ENCODE measurements at places on chromosomes 2 and 18.
A peak's percentile ranks its signal among the peaks of the same experiment; 100 is the strongest.

GRCh38 chr2:120343433-120344105 is 2.4 kb upstream of the INHBB start:
- DNase-seq = peak; percentile 33

DNA sequence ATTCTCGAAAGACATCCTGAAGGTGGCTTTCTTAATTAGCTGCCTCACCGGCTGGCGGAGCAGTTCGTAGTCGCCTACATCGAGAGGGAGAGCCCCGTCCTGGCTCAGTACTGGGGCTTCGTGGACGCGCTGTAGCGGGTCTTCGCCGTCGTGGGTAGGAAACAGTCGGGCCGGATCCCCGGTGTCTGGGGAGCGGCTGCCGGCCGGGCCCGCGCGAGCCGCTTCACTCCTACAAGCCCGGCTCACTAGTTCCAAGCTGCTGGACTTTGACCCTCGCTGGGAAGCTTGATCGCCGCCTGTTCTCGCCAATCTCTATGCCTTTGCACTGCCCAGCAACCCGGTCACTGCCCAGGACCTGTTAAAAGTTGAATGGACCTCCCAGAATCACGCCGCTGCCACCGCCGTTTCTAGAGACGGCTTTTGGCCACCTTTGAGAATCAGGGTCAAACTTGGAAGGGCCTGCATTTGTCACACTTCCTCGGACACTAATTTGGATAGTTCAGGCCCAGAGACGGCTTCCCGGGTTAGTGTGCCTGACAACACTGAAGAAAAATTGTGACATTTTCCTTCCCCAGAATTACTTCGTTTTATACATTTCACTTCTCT is 41.4 kb upstream of the AKAIN1 start:
- DNase-seq = peak; percentile 23

GRCh38 chr18:48819781-48820482 is 130.8 kb downstream of the SMAD7 start:
- DNase-seq = no peak

- DNase-seq = no peak
These were observed 16.7 kb upstream of the LYPD6B start for GRCh38 chr2:149021761-149022160.

- DNase-seq = no peak
These were observed 708.6 kb upstream of the ZEB2 start for GRCh38 chr2:145228506-145228905.

GRCh38 chr2:3827673-3828575 is 124.5 kb downstream of the DCDC2C start:
- DNase-seq = no peak

- DNase-seq = no peak
These were observed 553.6 kb upstream of the NRP2 start for GRCh38 chr2:205128726-205129125.

DNA sequence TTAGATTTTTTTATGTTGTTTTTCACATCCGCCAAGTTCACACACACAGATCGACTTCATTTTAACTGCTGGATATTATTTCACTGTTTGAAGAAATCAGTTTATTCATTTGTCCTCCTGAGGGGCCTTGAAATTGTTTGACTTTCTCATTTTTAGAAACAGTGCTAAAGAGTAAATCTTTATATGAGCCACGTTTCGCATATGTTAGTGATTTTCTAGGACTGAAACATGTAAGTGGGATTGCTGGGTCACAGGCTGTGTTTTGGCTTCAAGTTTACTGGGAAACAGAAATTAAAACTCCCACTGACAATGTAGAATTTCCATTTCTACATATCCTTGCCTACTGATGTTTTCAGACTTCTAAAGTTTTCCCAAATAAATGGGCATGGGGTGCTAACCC is 363.8 kb downstream of the NCKAP5 start:
- no peak for DNase-seq

DNA sequence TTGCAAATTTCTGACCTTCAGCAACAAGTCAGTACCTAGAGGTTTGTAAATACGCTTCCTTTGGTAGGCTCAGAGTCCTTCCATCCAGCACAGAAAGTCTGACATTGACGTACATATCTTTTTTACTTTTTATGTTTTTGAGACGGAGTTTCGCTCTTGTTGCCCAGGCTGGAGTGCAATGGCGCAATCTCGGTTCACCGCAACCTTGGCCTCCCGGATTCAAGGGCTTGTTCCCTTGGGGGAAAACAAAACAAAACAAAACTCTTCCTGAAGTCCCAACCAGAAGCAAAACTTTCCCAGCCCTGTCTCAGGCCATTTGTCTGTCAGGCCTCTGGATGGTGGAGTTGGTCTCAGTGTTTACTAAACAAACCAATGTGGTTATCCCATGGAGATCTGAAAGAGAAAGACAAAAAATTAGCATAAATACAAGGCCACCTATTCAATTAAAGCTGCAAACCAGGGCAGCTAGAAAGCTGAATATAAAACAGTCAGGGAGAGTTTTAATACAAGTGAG is 29.6 kb upstream of the ATL2 start:
- DNase-seq = no peak

GRCh38 chr2:241795021-241795999 is 13.7 kb upstream of the NEU4 start:
- no peak for DNase-seq

GRCh38 chr2:97913846-97914245 is 81.9 kb downstream of the TMEM131 start:
- no peak for DNase-seq

- DNase-seq = no peak
These were observed 10.2 kb downstream of the SP110 start for GRCh38 chr2:230209422-230210051.

- no peak for DNase-seq
These were observed 15.0 kb downstream of the KCNJ13 start for GRCh38 chr2:232761301-232761907.

DNA sequence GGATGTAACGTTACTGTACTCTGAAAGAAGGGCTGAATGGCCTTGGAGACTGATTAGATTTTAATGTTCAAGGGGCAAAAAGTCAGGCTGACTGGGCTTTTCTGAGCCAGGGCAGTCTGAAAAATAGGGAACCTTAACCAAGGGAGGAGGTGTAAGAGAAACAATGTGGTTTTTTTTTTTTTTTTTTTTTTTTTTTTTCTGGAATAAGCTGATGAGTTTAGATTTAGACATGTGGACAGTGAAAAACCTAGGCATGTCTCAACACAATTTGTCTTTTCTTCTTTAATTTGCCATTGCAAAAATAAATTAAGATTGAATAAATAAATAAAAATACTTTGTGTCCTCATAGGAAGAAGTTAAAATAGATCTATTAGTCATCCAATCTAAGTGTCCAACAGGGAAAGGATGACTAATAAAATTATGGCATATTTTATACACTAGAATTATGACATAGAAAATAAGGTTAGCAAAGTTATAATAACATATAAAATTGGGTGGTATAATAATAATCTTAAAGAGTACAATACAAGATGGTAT is 237.6 kb upstream of the TRIB2 start:
- DNase-seq = no peak

DNA sequence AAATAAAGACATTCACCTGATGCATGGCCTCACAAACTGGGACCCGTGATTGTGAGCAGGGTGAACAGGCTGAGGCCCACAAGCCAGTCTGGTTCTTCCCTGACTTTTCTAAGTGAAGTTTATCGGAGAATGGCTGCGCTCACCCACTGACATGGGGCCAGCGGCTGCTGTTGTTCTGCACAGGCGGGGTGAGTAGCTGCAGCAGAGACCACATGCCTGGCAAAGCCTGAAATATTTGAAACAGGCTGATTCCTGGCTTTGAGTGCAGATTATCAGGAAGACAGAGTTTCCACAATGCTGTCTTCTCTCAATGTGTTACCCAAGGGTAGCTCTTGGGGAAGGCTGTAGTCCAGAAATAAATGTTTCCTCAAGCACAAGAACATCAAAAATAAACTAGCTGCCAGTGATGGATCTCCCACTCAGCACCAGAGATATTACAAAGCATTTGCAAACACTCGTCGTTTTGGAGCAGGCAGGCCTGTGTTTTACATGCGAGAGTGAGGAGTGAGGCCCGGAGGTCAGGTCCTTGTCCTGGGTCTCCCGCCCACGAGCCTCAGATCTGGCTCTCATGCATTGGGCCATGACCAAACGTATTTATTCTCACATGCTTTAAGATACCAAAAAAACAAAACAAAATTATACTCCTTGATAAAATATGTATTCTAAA is 647.1 kb downstream of the GALR1 start:
- DNase-seq = no peak

DNA sequence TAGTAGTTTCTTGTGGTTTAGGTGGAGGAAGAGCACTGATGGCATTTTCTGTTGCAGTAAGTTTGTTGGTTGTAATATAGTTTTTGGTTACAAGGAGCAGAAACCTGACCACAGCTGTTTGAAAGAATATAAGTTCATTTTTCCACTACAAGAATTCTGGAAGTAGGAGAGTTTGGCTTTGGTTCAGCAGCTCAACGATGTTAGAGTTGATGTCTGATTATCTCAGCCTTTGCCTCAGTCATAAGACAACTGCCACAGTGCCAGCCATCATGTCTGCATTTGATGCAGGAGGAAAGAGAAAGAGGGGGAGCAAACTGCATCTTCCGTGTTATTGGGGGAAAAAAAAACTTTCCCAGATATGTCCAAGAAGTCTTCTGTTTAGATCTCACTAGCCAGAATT is 119.1 kb downstream of the LYPD1 start:
- no peak for DNase-seq

GRCh38 chr18:35497027-35497369 is 762 bp downstream of the INO80C start:
- DNase-seq = no peak

DNA sequence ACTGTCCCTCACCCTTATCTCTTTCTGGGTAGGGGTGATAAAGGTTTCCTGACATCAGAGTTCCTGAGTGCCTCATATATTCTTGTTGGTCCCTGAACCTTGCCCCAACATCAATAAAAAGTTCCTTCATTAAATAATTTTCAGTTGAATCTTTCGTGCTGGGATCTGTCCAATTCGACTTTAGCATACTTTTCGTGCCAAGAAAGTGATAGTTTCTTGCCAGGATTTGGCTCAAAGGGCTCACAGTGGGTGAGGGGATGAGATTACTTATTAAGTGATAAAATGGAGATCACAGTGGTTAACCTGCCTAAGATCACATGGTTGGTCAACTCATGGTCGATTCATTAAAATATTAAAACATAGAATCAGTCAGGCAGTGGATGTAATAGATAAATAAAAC is 93.8 kb upstream of the SLC8A1 start:
- no peak for DNase-seq

DNA sequence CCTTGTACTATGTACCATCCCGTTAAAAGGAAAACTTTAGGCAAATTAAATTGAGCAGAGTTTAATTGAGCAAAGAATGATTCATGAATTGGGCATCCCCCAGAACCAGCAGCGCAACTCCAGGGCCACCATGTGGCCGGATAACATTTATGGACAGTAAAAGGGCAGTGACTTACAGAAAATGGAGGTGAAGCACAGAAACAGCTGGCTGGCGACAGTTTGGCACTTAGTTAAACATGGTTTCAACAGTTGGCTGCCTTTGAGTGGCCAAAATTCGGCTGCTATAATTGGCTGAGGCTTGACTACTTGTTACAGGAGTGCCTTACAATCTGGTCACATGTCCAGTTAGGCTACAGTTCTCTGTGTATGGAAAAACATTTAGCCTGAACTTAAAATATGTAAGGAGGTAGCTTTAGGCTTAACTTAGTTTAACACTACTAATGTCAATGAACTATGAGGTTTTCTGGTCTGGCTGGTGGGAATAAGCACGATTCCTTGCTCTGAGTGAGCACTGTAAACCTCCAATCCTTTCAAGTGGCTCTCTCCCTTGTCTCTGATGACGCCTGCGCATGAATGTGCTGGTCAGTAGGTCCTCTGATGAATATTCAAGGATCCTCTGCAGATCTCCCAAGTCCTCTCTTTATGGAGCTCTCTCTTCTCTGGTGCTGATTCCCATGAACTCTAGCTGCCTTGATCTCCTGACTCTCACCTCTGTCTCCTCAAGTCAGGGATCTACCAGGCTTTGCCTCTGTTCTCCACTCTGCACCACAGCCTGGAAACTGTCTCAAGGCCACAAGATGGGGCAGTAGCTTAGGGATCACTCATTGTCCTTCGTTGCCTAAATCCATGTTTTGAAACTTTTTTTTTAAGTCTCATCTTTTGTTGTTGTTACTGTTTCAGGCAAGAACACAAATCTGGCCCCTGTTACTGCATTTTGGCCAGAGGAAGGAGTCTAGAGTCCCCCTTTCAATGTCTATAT is 24.4 kb upstream of the RAB31 start:
- no peak for DNase-seq

- DNase-seq = no peak
These were observed 40.9 kb downstream of the UGP2 start for GRCh38 chr2:63882395-63883105.

DNA sequence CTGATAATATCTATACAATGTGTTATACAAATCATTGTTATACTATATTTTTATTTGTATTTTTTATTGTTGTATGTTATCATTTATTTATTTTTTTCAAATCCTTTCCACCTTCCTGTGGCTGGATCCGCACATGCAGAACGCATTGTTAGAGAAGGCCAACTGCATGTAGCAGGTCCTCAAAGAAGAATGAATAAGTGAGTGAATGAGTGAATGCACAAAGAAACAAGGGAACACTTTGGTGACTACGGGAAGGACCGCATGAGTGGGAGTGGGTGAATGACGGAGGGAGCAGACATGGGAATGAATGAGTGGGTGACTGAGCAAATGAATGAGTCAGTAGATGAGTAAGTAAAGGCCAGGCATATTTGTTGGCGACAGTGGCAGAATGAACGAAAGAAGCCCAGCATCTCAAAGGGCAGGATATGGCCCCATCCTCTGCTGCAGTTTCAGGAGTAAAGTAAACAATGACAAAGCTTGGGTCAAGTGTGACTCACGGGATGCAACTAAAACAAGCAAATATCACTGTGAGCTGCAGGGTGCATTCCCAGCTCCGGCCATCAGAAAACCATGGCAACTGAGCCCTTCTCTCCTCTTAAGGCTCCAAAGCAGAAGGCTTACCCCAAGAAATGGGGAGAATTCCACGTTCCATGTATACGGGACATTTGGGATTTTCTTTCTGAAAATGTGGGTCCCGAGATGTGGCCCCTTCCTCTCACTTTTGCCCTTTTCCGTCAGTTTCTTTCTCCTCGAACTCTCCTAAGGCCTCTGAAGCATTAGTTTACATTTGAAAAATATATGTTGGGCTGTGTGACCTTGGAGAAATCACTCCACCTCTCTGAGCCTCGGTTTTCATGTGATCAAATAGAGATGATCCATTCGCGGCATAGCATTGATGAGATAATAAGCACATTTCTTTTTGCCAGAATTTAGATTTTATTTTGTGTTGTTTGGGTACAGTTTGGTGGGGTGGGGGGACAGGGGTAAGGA is 24.5 kb downstream of the KCNF1 start:
- no peak for DNase-seq
